ENCODE measurements at places on chromosomes 11 and 22.

DNA sequence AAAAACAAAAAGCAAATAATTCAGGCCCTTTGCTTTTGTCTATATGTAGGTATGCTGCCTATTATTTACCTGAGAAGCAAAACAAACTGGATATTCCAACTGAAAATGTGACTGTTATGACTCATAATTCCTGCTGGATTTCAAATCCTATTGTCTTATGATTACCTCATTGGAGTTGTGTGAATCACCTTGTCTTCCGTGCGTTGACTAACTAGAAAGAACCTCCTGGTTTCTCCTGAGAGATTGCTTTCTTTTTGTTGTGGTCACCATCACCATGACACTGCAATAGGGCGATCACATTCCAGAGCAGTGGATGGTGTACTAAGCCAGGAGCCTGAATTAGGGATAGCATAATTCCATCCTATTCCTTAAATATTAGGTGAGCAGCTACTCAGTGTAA is 23.0 kb upstream of the EXPH5 start:
- no peak for DNase-seq

- DNase-seq = no peak
Measured at GRCh38 chr11:125250318-125251213, 86.0 kb downstream of the PKNOX2 start.

- DNase-seq = no peak
Measured at GRCh38 chr11:79390923-79391322, 49.9 kb downstream of the TENM4 start.

- no peak for DNase-seq
Measured at GRCh38 chr11:65744026-65744698, 23.6 kb upstream of the RNASEH2C start.

- DNase-seq = no peak
Measured at GRCh38 chr11:13781153-13781552, 112.7 kb downstream of the FAR1 start.

DNA sequence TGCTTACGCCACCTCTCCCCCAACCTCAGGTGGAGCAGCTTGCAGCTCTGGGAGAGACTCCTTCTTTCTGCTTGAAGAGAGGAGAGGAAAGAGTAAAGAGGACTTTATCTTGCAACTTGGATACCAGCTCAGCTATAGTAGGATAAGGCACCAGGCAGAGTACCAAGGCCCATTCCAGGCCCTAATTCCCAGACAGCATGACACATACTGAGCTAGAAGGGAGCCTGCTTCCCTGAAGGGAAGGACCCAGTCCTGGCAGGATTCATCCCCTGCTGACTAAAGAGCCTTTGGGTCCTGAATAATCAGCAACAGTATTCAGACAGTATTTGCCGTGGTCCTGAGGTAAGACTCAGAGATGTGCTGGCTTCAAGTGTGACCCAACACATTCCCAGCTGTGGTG is 41.4 kb downstream of the PPME1 start:
- DNase-seq = no peak
